ENCODE measurements at places on chromosomes 1 and 21.
A peak's percentile ranks its signal among the peaks of the same experiment; 100 is the strongest.

- DNase-seq: no peak
Observed at GRCh38 chr1:44610527-44611148, 63.6 kb downstream of the TMEM53 start.

DNA sequence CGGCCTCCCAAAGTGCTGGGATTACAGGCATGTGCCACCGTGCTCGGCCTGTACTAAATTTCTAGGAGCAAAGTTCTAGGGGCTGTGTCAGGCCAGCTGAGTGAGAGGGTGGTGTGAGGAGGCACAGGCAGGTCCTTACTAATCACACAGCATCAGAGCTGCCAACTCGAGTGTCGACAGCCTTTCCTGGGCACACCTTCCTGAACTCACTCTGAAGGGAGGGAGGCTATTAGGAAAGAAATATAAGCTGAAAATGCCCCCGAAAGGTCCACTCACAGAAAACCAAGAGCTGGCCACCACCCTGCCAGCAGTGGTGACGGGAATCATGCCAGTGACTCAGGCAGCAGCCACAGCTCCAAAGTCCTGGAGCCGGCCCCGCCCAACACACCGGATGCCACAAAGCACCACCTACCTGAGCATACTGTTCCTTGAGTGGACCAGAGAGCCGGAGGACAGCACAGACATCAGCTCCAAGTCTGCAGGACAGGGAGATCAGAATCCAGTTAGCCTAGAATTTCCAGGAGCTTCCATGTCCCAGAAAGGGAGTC lies 4.5 kb downstream of the PMVK start:
- no peak for DNase-seq

DNA sequence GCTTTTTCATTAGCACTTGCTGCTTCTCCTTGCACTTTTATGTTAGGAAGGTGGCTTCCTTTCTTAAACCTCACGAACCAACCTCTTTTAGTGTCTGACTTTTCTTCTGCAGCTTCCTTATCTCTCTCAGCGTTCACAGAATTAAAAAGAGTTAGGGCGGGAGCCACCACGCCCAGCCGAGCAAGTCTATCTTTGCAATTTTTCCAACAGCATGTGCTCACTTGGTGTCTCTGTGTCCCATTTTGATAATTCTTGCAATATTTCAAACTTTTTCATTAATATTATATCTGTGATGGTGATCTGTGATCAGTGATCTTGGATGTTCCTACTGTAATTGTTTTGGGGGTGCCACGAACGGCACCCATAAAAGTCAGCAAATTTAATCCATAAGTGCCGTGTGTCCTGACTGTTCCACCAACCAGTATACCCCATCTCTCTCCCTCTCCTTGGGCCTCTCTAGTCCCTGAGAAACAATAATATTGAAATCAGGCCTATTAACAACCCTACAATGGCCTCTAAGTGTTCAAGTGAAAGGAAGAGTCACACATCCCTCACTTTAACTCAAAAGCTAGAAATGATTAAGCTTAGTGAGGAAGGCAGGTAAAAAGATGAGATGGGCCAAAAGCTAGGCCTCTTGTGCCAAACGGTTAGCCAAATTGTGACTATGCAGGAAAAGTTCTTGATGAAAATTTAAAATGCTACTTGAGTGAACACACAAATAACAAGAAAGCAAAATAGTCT lies 15.9 kb upstream of the ITPKB start:
- DNase-seq: no peak

DNA sequence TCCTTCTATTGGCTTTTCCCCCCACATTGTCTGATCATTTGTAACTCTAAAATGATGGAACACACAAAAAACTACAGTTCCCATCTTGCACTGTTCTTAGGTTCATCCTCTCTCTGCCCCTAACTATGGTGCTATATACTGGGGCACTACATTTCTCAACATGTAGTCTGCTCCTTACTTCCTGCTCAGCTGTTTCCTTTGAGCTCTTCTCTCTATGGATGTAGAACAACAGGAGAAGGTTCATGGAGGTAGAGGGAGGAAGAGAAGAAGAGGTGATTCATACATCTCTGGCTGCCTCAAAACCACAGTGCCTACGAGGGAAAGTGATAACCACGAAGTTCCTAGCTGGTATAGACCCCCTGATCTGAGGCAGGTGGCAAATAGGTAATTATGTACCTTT lies 7.0 kb upstream of the C1orf146 start:
- no peak for DNase-seq

DNA sequence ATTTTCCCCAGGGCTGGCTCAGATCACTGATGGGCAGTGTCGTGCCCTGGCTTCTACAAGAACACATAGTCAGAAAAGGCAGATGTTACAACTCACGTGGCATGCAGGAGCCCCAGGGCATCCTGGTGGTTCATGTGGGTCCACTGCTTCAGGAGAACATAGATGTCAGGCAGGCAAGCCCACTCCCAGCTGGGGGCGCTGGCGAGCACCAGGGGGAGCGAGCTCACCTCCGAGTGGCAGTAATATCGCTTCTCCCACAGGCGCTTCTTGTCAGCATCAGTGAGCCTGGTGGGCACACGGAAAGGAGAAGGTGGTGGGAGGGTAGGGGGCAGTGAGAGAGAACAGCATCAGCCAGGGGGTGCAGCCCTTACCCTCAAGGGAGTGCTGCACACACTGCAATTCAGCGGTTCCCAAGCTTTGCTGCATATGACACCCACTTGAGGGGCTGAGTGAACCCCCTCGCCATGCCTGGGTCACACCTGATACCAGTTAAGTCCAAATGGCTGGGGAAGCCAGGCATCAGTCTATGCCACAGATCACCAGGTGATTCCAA lies 34.3 kb upstream of the PPP1R15B start:
- peak; percentile 76 for DNase-seq

DNA sequence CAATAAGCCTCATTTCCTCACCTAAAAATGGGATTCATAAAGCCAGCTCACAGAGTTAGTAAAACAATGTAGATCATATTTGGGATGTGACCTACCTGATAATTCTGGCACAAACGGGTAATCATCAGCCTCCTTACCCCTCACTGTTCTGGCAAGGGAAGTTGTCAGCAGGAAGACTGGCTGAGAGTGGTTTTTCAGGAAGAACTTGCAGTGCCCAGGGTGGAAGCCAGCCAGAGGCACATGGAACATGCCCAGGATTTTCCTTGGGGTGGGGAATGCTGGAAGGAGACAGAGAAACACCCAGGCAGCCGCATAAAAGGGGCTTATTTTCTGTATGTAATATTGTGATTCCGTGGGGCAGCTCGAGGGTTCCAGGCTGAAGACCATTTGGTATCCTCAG lies 7.7 kb upstream of the SLC5A9 start:
- DNase-seq: no peak

DNA sequence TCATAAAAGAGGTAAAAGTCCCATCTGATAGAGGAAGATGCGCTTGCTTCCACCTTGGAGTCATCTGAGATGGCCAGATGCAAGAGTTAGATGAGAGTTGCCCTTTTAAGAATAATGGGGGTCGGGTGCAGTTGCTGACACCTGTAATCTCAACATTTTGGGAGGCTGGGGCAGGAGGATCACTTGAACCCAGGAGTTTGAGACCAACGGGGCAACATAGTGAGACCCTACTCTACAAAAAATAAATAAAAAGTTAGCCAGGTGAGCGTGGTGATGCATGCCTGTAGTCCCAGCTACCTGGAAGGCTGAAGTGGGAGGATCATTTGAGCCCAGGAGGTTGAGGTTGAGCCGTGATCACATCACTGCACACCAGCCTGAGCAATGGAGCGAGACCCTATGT lies 13.5 kb upstream of the TEDDM1 start:
- no peak for DNase-seq

- no peak for DNase-seq
Observed at GRCh38 chr1:97013136-97013535, 291.6 kb downstream of the PTBP2 start.

- DNase-seq: no peak
Observed at GRCh38 chr1:215590779-215591491, 23.8 kb downstream of the KCTD3 start.

DNA sequence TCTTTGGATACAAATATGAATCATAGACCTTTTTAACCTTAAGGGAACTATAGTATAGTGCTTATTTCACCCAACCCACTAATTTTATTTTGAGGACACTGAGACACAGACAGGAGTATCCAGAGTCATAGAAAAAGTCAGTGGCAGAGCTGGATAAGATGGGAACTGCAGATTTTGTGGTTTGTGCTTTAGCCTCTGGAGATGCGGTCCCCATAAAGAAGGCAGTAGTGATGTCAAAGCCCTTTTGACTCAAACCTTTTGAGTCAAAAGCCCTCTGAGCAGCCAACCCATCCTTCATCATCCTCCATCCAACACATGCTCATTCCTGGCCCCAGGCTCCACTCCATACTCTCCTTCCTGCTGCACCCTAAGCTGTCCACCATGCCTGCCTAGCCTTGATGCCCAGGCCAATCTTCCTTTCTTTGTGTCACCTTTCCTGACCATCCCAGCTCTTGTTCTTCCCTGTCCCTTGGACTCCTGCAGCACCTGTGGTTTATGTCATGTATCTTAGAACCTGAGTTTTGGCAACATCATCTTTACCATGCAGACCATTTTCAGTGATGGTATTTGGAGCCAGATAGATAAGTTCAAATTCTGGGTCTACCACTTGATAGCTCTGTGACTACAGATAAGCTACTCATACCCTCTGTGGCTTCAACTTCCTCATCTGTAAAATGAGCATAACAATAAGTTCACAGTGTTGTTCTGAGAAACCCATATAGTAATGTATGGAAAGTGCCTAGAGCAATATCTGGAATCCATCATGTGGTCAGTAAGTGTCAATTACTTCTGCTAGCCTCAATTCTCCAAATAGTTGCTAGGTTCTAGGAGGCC lies 20.1 kb downstream of the SLAMF1 start:
- no peak for DNase-seq

GRCh38 chr1:202159534-202160371 lies 649 bp downstream of the PTPN7 start:
- peak; percentile 85 for DNase-seq

GRCh38 chr1:109201123-109201703 lies 12.5 kb upstream of the SARS1 start:
- peak; percentile 81 for DNase-seq

- peak; percentile 13 for DNase-seq
Observed at GRCh38 chr1:239952348-239953308, 139.1 kb upstream of the FMN2 start.

DNA sequence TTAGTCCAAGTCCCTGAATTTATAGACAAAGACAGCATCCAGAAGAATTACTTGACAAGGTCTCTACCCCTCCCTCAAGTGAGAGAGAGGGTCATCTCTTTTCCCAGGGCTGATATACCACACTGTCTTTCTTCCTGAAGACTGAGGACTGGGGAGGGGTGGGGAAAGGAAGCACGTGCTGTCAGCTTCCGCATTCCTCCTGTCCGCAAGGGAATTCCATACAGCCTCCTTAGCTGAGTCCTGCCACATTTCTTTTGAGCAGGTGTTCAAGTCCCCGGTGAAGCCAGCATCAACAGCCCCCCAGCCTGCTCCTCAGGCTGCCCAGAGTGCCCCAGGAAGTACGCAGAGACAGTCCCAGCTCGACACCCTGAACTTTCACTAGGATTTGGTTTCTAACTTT lies 34.2 kb downstream of the PCAT6 start:
- DNase-seq: no peak
